ENCODE measurements at places on chromosomes 3 and 15.

DNA sequence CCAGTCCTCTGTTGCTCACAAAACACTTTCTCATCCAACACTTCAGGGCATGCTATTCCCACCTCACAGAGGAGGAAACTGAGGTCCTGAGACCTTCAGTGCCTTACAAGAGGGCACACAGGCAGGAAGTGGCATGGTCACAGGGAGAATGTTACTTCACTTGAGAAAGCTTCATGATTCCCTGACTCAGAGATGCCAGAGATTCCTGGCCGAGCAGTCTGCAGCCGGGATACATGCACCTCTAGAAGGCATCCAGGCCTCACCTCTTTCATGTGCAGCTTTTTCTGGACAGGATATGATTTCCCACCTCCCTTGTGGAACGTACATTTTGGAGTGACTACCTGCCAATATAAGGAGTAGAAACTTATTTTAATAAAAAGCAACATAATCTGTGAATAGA lies 2.8 kb upstream of the SST start:
- no peak for DNase-seq

DNA sequence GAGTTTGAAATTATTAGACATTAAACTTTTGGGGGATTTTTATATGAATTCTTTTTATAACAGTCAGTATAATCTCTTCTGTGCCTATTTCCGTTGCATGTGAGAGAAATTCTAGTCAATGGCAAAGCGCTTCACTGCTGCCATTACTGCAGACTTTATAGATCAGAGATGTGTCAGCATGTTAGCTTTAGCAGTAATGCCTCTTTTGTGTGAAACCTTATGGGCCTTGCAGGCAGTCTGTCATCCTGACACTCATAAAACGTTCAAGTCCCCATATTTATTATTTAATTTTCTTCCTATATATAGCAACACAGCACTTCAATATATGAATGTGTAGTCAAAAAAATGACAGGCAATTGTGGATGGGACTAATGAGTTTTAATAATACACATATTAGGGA lies 191.0 kb downstream of the NLGN1 start:
- DNase-seq = no peak

DNA sequence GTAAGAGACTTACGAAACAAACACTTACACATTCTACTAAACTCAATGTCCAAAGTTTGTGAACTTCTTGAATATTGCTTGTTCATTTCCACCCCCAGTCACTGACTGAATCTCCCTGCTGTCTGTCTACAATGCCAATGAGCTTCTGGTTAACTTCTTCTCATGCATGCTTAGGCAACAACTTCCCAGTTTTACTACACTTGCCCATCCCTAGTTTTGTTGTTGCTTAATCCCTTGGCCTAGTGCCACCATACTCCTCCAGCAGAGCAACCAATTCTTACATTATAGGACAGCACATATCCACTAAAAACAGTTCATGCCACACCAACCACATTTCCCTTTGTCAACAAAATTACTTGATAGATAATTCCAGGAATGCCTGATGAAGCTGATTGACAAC lies 40.9 kb upstream of the CCR2 start:
- DNase-seq = peak; percentile 85

DNA sequence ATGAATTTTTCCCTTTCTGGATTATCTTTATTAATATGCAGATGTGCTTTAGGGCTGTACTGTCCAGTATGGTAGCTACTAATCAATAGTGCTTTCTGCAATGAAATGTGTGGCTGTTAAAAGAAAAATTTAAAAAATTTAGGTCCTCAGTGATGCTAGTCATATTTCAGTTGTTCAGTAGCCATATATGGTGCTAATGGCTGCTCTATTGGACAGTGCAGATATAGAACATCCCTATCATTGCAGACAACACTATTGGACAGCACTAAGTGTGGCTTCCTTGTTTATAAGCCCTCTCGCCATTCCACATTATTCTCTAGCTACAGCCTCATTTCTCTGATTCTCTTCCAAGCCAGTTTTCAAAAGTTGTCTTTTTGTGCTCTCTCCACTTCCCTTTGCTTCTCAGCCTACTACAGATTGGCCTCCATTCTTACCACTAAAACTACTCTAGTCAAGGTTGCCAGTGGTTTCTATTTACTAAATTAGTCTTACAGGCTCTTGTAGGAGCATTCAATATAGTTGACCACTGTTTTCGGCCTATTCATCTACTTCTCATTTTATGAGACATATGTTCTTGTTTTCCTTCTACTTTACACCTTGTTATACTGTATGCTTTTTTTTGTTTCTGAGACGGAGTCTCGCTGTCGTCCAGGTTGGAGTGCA lies 9.5 kb downstream of the MAPK6 start:
- DNase-seq = no peak

GRCh38 chr15:90143166-90143655 lies 40.9 kb upstream of the IDH2 start:
- DNase-seq = peak; percentile 56

DNA sequence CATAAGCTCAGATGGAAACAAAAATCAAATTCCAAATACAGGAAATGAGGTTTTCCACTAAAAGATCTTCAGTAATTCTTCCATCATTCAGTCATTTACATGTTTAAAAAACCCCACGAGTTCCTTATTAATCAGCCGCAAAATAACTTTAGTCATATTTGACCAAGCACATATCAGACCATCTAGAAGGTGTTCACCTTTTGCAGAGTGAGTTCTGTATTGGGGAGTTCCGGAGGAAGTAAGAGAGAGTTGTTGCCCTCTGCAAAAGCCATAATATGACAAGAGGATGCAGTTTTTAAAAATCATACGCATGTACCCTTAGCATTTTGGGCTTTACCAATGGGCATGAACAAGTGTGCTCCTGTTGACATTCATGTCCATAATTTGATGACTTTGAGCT lies 61.6 kb downstream of the CCR1 start:
- no peak for DNase-seq

- no peak for DNase-seq
Measured at GRCh38 chr15:37619358-37620042, 314.9 kb upstream of the TMCO5A start.

- no peak for DNase-seq
Measured at GRCh38 chr15:90015294-90015693, 14.2 kb downstream of the ZNF710 start.

DNA sequence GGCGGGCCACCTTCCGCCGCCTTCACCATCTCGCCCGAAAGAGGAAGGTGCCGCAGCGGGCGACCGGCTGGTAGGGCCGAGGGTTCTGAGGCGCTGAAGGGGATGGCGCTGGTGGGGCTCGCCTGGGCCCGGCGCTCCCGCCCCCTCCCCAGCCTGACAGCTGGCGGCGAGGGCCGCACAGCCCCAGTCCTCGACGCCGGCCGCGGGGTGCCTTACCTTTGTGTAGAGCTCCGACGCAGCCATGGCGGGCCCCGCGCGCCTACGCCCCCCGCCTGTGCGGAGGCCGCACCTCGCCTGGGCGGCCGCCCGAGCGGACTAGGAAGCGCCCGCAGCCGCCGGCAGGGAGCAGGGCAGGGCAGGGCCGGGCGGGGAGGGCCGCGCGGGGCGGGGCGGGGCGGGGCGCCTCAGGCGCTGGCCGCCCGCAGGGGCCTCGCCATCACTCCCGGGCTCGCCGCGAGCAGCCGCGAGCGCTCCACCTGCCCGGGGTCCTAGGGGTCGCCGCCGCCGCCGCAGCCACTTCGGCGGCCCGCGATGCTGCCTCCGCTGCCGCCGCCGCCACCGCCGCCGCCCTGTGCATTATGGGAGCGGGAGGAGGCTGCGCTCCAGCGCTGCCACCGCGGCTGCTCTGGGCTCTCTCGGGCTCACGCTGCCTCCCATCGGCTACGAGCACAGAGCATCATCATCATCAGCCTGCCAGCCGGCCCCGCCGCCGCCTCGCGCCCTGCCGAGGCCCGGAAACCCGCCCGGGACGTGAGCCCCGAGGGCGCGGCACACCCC lies at the start of gene MYO5A:
Gene MYO5A, minus strand, starts transcription at position 317 of the 777 bp plus-strand sequence. Its CDS starts 74 bp downstream, at position 243.
- DNase-seq = peak; percentile 62

DNA sequence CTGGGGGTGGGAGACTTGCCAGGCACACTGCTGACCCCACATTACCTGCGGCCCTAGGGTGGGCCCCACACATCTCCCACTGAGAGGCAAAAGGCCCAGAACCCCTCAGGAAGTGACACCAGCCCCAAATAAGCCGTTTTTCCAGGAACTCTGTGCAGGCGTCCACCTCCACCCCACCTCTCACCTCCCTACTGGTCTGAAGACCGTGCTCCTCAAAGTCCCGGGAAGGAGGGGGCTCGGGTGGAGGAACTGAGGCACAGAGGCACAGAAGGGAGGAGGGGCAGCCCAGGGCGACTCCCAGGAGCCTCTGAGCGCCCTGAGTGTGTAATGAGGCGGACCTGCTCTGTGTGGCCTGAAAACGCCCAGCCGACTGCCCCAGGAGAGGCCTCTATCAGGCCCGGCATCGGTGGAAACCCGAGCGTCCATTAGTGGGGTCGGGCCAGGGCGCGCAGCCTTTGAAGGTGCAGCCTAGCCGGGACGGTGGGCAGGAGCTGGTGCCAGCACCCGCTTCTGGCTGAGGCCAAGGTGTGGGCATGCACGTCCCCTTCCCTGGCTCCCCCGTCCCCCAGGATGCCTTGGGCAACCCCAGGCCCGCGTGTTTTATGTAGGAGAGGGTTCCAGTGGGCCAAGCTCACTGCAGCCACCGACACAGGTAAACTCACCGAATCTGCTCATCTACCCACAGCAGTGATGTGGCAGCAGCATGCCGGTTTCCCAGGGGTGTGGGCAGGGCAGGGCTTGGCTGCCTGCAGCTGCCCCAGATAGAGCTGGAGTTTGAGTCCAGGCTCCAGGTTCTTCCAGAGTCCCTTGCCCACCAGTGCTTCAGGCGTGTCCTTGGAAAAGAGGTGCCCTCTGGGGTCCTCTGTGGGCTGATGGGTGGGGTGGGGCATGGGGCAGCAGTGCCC lies 55.8 kb downstream of the DNAJB8 start:
- DNase-seq = no peak

DNA sequence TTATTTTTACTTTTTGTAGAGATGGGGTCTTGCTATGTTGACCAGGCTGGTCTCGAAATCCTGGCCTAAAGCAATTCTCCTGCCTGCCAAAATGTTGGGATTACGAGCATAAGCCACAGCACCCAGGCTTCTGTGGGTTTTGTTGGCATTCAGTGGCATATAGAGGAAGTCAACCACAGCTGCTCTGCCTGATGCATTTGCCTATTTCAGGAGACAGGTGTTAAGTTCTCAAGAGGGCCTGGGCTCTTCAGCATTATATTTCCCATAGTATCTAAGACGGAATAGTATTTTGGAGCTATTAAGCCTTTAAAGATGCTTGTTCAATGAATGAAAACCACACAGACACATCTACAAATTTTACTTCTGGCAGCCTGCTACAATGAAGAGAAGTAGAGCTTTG lies 73.5 kb upstream of the CSPG5 start:
- no peak for DNase-seq

- DNase-seq = no peak
Measured at GRCh38 chr3:19248767-19249166, 100.5 kb downstream of the KCNH8 start.

DNA sequence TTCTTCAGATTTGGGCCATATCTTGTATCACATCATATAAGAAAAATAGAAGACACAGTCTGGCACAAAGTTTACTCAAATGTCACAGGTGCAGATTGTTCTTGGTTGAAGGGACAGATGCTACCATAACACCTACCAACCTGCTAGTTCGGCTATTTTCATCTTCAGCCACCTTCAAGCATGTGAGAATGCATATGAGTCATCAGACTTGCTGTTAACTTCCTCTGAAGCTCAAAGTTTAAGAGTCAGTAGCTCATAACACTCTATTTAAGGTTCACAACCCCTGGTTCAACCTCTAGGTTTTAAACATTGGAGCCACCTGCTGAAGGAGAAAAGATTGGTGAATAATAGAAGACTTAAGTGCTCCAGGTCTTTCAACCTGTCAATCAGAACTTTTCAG lies 522.8 kb downstream of the NLGN1 start:
- DNase-seq = peak; percentile 48

DNA sequence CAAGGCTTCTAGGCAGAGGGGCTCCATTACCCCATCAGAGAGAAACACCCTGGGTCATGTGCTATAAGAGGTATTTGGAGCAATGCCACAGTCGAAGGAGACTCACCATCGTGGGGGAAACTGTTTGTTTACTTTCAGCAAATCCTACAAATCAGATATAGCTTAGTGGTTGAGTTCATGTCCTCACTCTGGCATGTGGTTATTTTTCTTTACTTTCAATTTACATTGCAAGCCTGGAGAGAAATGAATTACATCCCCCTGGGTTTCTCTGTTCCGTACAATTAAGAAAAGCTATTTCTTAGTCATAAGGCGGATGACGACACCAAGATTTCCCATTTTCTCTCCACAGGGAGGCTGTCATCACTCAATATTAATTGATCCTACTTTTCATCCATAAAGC lies 36.9 kb downstream of the RFTN1 start:
- no peak for DNase-seq

DNA sequence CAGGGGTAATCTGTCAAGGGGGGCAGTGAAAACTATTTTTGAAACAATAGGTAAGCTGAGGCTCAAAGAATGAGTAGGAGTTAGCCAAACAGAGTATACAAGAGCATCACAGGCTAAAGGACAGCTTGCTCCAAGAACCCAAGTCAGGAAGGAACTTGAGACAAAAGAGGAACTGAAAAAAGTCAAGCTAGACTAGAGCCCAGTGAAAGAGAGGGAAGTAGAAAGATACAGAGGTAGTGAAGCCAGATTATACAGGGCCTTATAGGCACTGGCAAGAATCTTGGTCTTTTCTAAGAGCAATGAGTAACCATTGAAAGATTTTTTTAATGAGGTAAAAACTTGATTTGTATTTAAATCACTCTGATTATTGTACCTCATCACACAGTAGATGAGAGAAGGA lies 69.9 kb downstream of the FILIP1L start:
- DNase-seq = no peak

- no peak for DNase-seq
Measured at GRCh38 chr3:14214764-14215163, 36.1 kb downstream of the LSM3 start.

Measured in bronchial epithelial cell (primary cell).